Hindlimb muscle (tissue), 1 donor: ENCODE measurements at places on chromosomes 2 and 18.

- DNase-seq: no peak
Measured at GRCh38 chr2:133943108-133943507, 310.8 kb upstream of the MGAT5 start.

- no peak for DNase-seq
Measured at GRCh38 chr2:207950761-207951114, 74.6 kb downstream of the PLEKHM3 start.

DNA sequence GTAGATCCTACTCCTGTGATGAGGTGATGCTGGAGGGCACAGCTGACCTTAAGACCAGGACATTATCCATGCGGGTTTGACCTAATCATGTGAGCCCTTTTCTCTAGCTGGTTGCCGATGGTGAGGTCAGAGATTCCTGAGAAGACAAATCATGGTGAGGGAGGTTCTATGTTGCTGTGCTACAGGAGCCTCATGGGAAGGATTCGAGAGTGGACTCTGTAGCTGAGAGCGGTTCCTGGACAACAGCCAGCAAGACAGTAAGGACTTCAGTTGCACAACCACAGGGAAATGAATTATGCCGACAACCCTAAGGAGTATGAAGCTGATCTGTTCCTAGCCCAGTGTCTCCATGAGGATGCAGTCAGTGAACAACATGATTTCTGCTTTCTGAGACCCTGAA is 80.4 kb downstream of the EPB41L3 start:
- peak; percentile 19 for DNase-seq

DNA sequence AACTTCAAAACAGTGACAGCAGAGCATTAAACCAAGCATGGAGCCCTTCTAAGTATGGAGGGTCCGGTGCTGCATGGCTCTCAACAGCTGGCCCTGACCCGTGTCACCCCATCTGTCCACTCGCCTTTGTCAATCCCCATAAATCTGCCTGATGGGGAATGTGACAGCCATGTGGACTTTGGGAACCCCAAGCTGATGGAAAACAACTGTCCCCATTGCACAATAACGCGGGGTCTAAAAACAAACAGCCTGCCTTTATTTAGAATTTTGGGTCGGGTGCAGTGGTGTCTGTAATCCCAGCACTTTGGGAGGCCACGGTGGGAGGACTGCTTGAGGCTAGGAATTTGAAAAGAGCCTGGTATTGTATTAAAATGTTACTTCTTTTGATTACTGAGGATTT is 17.1 kb upstream of the THADA start:
- DNase-seq: no peak

DNA sequence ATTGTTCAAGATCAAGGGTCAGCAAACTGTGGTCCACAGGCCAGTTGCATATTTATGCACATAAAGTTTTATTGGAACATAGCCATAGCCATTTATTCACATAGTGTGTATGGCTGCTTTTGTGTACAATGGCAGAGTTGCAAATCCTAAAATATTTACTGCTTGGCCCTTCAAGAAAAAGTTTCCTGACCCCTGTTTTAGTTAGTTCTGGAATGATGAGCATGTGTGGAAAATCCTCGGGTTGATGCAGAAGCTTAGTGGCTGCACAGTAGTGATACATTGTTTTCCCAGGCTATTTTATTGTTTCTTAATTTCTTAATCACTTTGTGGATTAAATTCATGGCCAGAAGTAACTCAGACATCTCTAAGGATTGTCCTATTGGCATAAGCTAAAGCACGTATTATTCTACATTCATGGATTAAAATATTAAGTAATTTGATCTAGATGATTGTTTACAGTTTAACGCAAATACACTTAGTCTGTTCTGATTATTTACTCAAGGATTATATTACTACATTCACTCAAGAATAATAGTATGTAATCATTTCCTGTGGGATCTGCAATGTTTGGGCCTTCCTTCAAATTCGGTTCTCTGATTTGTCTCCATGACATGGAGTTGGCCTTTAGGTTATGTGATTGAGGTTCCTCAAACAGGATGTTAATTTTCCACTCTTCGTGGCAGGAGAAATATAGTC is 165.5 kb downstream of the TMEM247 start:
- no peak for DNase-seq

- DNase-seq: no peak
Measured at GRCh38 chr18:51603111-51603510, 405.6 kb upstream of the MEX3C start.

DNA sequence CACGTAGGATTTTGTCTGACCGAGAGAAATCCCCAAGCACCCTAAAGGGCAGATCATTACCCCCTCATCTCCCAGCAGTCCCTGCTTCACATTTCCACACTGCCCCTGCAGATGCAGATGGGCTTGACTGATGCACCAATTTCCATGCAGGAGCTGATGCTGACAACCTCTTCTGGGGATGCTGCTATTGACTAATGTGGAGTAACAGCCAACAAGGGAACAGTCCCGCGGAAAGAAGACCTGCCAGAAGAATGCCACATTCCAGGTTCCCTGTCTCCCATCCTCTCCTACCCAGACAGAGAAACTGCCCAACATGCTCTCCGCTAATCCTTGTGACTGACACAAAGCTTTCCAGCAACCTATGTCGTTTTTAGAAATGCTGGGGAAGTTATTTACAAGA is 91.7 kb downstream of the AFF3 start:
- no peak for DNase-seq

DNA sequence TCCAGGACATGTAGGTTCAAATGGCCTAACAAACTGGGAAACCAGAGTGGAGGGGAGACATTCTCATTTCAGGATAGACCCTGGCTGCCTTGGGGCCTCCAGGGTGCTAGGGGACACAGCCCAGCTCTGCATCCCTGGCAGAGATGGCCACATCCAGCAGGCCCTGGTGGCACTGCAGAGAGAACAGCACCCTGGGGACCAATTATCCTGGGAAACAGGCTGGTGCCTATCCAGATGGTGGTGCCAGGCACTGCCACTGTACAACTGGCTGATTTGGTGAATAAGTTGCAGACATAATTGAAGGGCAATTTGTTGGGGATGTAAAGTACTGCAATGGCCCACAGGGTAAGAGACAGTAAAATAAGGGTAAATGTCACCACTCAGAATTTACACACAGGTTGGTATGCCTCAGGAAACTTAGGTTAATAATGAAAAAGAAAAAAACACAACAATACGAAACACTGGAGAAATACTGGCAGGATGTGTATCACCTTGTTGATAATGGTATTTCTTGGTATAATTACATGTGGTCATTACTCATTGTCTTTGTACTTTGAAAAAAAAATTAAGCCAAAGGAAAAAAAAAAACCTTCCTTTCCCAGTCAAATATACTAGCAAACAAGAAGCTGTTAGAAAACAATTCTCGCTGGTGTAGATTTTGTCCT is 12.8 kb upstream of the SFTPB start:
- DNase-seq: no peak

DNA sequence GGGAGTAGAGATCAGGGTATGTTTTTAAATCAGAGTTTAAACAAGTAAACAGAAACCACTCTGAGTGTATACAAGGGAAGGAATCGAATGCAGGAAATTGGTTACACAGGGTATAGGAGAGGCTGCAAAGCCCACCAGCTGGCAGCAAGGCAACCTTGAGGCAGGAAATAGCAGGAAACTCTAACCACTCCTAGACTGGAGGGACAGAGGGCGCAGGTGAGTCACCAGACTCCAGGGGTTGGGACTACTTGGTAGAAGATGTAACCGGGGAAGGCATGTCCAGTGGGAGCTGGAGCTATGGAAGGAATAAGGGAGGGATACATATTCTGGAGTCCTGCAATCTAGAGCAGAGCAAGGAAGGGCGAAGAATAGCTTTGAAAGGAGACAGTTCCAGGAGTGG is 152.3 kb downstream of the MEIS1 start:
- DNase-seq: no peak
